ENCODE measurements at places on chromosomes 11 and 22. TPM values are rescaled to one million over a fixed set of nuclear protein-coding genes. Genes with fewer than 3 reads are reported as not detected.

DNA sequence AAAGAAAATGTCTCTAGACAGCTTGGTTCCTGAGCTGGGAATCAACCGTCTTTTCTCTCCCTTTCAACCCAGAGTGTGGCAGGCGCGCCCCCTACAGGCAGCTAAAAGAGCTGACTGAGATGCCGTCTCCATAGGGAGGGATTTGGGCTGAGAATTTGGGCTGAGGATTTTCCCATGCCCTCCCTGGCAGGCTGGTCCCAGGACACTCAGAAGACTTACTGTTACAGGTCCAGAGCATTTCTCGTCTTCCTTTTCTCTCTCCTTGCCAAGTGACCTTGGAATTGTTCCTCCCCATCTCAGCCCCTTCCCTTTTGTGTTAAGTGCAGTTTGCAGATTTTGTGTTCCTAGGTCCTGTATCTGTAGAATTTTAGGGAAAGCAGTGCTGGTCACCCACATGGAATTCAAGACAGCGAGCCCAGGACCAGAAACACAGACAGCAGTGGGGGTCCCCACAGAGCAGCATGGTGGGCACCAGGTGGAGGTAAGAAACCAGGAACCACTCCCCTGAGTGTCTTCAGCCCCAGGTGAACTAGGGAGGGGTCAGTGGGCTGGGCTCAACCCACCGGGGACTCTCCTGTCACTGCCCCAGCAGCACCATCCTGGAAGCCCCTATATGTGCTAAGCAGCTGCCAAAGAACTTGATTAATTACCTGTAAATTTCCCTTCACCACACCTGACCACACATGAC is 9.9 kb upstream of the IGLL5 start:
- no peak overlapping the region for H3K27ac ChIP-seq
- no peak overlapping the region for H3K4me3 ChIP-seq
- DNase-seq: peak; percentile 72
- no peaks in the 10 kb centered on the region for H3K4me1 ChIP-seq

DNA sequence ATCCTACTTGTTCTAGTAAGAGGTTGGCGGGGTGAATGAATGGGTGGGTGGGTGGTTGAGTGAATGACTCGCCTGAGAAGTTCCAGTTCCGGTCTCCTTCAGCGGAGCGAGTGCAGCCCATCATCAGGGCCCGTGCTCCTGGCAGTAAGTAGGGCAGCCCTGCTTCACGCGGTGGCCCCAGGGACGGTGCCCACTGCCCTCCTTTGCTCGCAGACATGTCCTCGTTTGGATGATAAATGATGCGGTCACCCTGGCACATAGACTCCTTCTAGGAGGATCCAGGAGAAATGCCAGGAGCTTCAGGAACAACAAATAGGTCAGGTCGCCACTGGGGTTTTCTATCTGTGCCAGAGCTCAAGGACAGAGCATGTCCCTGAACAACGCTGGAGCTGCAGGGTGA is 370.8 kb downstream of the CTTN start:
- H3K4me1 ChIP-seq: no peaks in the 10 kb centered on the region
- H3K27ac ChIP-seq: no peak overlapping the region

Gene SCO2
- total RNA-seq: 4.7 TPM

GRCh38 chr11:76665172-76665571 is 5.4 kb downstream of the LRRC32 start:
- peak; percentile 15 for DNase-seq
- H3K4me3 ChIP-seq: no peak overlapping the region
- peaks cover 2% of the 10 kb centered on the region for H3K4me1 ChIP-seq
- H3K27ac ChIP-seq: no peak overlapping the region
- no peaks in the 10 kb centered on the region for H3K27me3 ChIP-seq

GRCh38 chr11:10720881-10721376 is 27.4 kb upstream of the IRAG1 start:
- no peaks in the 10 kb centered on the region for H3K27me3 ChIP-seq
- H3K27ac ChIP-seq: no peak overlapping the region
- no peaks in the 10 kb centered on the region for H3K36me3 ChIP-seq
- DNase-seq: no peak
- H3K4me1 ChIP-seq: no peaks in the 10 kb centered on the region

DNA sequence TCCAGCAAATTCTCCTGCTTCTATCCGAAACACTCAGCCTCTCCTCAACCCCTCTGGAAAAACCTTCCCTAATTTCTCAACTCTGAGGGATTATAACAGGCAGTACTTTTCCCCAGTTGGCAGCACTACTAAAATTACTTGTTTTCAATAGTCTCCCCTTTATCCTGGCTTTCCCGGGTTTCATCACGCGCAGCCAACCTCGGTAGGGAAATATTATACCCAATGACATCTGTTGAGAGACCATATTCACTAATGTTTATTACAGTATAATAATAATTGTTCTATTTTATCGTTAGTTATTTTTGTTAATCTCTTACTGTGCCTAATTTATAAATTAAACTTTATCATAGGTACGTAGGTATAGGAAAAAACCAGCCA is 330 bp upstream of the POLD3 start:
- peaks cover 4% of the 10 kb centered on the region for H3K4me1 ChIP-seq
- no peaks in the 10 kb centered on the region for H3K36me3 ChIP-seq

DNA sequence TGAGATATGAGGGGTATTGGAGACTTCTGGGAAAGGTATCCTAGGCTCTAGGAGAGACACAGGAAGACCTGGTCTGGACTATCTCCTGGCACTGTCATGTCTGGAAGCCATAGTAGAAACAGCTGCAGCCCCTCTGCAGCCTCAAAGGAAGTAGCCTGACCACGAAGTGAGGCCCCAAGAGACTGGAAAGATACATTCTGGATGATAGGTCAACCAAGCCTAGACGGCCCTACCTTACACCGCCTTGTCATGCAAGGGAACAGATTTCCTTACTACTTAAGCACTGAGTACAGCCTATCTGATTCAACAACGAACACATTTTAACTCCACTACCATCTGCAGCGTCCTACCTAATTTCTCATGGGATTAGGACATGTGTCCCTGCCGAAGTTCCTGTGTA is 31.1 kb downstream of the UQCR10 start:
- no peak overlapping the region for H3K27ac ChIP-seq
- no peaks in the 10 kb centered on the region for H3K27me3 ChIP-seq
- peaks cover 11% of the 10 kb centered on the region for H3K36me3 ChIP-seq
- no peaks in the 10 kb centered on the region for H3K4me1 ChIP-seq
- no peak for DNase-seq

Gene MMP13
- not detected for total RNA-seq

Gene ASRGL1
- 7.3 TPM for total RNA-seq

DNA sequence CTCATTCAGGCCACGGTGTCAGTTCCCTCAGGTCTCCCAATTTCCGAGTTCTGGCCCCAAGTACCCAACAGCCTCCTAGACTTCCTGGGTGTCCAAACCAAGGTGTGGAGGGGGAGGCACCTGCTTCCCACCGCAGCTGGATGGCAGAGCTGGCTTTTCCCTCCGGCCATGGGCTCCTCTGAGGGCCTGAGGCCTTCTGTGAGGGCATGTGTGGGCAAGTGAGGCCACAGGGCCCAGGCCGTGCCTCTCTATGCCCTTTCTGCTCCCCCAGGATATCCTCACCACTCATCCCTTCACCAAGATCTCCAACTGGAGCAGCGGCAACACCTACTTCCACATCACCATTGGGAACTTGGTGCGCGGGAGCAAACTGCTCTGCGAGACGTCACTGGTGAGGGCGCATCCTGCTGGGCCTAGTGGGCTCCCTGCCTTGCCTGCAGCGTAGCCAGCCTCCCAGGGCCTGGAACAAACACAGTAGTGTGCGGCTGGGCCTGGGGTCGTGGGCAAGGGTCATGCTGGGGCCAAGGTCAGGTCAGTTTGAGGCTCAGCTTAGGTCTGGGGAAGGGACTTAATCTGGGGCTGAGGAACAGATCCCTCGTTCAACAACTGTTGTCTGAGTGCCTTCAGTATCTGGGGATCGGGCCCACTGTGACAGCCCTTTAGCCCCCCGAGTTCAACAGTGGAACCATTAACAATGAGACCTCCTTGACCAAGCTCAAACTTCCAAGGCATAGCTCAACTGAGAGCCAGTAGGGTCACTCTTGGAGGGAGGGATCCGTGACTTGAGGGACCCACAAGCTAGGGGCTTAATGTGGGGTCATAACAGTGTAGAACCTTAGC is 85.8 kb downstream of the MYO7A start:
- no peak for DNase-seq
- H3K27me3 ChIP-seq: no peaks in the 10 kb centered on the region
- no peaks in the 10 kb centered on the region for H3K4me1 ChIP-seq
- H3K27ac ChIP-seq: no peak overlapping the region
- no peak overlapping the region for H3K4me3 ChIP-seq

DNA sequence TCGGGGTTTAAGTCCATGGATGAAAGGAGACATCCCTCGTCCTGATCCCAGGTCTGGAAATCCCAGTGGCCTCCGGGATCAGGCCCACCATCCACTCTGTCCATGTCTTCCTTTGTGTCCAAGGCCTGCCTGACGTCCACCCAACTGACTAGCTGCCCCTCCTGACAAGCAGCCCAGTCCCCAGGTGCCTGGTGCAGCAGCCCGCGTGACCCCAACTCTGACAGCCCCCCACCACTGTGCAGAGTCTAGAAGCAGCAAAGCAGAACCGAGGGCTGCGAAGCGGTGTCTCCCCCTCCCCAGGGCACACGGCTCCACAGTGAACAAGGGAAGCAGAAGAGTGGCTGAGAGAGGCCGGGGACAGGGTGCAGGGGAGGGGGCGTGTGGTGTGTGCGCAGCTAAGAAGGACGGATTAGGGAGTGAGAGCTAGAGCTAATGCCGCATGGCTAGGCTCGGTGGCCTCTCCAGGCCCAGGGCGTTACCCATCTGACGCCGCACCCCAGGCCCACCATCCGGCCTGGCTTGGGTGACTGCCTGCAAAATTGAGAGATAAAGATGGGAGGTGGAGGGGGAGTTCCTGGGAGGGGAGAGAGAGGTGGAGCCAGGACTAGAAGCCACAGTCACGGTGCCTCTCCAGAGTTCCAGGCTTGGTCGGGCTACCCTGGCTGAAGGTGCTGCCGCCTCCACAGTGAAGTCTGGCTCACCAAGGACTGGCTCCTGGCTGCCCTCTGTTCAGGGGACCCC is 16.6 kb upstream of the BAIAP2L2 start:
- H3K4me3 ChIP-seq: no peak overlapping the region
- no peaks in the 10 kb centered on the region for H3K36me3 ChIP-seq
- peak; percentile 35 for DNase-seq
- no peaks in the 10 kb centered on the region for H3K4me1 ChIP-seq
- no peak overlapping the region for H3K27ac ChIP-seq
- H3K27me3 ChIP-seq: no peaks in the 10 kb centered on the region

DNA sequence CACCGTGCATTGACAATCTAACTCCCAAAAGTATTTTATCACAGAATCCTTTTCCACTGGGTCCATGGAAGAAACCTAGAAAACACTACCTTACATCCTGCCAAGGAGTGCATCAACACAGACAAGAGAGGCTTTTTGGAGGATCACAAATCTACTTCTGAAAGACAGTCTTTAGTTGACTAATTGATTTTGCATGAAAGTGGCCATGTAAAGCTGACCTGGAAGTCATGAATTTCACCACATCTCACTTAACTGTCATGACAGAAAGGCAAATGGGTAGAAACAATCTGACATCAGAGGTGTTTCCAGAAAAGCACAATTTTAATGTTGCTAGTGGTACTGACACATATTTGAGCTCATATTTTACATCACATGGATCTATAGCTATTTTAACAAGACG is 101.6 kb downstream of the FAM76B start:
- no peak overlapping the region for H3K27ac ChIP-seq
- no peaks in the 10 kb centered on the region for H3K36me3 ChIP-seq
- DNase-seq: no peak
- H3K4me3 ChIP-seq: no peak overlapping the region
- no peaks in the 10 kb centered on the region for H3K4me1 ChIP-seq

Gene MISFA
- total RNA-seq: 6.6 TPM

GRCh38 chr11:102112509-102112821 is 2.2 kb downstream of the YAP1 start:
- peaks cover 7% of the 10 kb centered on the region for H3K4me1 ChIP-seq
- H3K27ac ChIP-seq: peak overlapping the region; percentile 92
- H3K27me3 ChIP-seq: no peaks in the 10 kb centered on the region

DNA sequence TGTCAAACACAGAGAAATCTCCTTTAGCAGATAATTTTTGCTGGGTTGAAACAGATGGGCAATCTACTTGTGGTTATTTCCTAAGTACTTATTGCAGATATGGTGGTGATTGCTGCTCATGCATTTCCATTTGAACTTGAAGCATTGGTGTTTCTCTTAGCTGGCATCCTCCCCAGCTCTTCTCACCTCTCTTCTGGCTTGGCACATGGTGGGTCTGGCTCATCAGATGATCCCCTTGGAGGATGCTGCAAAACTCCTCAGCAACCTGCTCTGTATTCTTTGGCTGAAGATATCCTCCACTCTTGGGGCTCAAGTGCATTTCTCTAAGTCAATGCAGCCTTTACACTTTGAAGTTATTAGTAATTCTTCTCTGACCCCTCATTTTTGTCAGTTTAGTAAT is 87.3 kb upstream of the MYO18B start:
- H3K27ac ChIP-seq: no peak overlapping the region
- H3K27me3 ChIP-seq: no peaks in the 10 kb centered on the region
- H3K4me3 ChIP-seq: no peak overlapping the region
- no peaks in the 10 kb centered on the region for H3K36me3 ChIP-seq
- no peak for DNase-seq
- no peaks in the 10 kb centered on the region for H3K4me1 ChIP-seq

DNA sequence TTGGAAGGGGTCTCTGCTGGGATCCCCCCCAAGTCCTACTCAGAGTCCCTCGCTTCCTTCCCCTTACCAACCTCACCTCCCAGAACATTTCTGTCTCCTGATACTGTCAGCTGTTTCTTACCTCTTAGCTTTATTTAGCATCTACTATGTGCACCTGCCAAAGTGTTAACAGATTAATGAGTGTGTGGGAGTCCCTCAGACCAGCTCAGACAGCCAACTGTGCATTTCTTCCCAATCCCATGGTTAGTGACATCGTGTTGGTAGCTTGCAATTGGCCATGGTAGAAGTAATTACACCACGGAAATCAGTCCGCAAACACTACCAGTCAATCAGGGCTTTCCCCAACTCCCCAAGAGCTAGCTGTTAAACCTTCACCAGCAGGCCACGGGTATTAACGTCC is 150.6 kb downstream of the DSCAML1 start:
- no peak for DNase-seq
- H3K4me3 ChIP-seq: no peak overlapping the region
- H3K27ac ChIP-seq: no peak overlapping the region
- H3K36me3 ChIP-seq: no peaks in the 10 kb centered on the region
- no peaks in the 10 kb centered on the region for H3K27me3 ChIP-seq

GRCh38 chr11:13920756-13921155 is 41.8 kb upstream of the SPON1 start:
- no peak for DNase-seq
- H3K4me3 ChIP-seq: no peak overlapping the region
- H3K36me3 ChIP-seq: no peaks in the 10 kb centered on the region
- peaks cover 2% of the 10 kb centered on the region for H3K27me3 ChIP-seq

Gene CDKN1C
- 13.7 TPM for total RNA-seq

Gene FAR1
- 67.1 TPM for total RNA-seq

DNA sequence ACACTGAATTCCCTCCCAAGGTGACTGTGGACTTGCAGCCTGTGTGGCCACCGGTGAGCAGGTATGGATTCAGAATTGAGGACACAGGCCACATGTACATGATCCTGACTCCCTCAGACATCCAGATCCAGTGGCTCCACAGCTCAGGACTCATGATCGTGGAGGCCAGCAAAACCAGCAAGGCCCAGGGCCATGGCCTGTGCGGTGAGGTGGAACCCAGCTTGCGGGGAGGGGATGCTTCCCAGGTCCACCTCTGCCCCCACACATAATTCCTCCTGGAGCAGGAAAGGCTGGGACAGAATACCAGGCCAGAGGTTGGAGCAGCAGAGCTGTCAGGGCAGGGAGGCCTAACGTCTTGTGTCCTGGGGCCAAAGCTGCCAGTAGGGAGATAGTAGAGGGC is 82.1 kb downstream of the OTOG start:
- H3K27ac ChIP-seq: no peak overlapping the region
- DNase-seq: no peak
- H3K27me3 ChIP-seq: no peaks in the 10 kb centered on the region
- H3K4me1 ChIP-seq: no peaks in the 10 kb centered on the region
- H3K4me3 ChIP-seq: no peak overlapping the region

Measured in aorta (tissue), 5 donors.